NCI-H69 (cell line): ENCODE measurements at places on chromosomes 11 and 22.

DNA sequence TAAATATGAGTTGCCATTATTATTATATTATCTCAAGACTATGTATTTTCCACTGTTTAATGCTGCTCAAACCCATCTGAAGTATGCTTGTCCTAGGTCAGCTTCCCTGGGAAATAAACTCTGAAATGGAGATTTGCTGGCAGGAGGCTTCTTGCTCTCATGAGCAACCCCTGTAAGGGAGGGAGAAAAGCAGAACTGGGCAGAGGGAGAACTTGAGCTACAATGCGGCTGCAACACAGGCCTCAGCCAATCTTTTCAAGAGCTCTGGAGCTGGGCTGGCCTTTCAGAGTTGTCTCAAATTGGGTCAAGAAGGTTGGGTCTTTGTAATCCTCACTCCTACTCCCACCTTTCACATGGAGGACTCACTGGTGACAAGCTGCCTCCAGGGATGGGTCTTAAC lies 412.6 kb downstream of the TENM4 start:
- no peak for DNase-seq

DNA sequence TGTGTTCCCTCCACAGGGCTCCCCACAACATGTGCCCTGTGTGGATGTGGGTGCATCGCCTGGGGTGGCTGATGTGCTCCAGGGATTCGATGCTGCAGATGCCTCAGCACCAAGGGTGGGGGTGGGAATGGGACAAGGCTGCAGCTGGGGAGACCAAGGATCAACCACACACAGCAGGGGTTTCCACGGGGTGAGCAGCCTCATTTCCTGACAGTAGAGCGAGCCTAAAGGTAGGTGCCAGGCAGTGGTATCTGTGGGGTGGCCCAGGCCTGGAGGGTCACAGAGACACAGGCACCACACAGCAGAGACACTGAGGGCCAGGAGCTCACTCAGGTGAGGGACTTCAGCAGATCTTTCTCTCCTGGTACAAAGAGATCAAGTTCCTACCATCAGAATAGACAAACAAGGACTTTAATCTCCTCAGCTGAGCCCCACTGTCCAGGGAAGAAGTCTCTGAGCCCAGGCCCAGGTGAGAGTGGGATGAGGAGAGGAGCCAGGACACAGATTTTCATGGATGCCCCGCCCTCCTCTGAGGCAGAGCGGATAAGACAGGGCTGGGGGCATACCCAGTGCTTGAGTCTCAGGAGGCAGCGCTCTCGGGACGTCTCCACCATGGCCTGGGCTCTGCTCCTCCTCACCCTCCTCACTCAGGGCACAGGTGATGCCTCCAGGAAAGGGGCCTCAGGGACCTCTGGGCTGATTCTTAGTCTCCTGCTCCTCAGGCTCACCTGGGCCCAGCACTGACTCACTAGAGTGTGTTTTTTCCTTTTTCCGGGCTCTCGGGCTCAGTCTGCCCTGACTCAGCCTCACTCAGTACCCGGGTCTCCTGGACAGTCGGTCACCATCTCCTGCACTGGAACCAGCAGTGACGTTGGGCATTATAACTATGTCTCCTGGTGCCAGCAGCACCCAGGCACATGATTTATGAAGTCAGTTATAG lies 19.7 kb downstream of the GGTLC2 start:
- DNase-seq = no peak

DNA sequence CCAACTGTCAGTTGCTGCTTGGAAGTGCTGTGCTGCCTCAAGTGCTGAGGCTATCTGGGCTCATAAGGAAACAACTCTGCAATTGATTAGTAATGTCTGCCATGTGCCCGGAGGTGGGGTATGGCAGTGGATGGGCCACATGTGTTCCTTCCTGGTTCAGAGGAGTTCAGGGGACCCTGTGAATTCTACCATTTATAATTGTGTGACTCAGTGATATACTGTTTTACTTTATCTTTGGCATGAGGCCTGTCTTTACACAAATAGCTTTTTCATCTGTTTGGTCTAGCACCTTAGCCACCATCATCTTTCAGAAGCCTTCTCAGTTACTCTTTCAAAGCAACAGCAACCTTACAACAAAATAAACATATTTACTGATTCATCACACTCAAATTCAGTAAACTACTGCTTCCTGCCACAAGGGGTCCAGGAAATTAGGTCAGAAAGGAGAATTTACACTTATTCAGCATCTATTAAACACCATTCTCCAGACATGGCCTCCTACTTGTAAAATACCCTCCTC lies 20.9 kb downstream of the DKK3 start:
- DNase-seq = peak; percentile 30

GRCh38 chr22:23678133-23678532 lies 12.7 kb upstream of the RGL4 start:
- DNase-seq = no peak

DNA sequence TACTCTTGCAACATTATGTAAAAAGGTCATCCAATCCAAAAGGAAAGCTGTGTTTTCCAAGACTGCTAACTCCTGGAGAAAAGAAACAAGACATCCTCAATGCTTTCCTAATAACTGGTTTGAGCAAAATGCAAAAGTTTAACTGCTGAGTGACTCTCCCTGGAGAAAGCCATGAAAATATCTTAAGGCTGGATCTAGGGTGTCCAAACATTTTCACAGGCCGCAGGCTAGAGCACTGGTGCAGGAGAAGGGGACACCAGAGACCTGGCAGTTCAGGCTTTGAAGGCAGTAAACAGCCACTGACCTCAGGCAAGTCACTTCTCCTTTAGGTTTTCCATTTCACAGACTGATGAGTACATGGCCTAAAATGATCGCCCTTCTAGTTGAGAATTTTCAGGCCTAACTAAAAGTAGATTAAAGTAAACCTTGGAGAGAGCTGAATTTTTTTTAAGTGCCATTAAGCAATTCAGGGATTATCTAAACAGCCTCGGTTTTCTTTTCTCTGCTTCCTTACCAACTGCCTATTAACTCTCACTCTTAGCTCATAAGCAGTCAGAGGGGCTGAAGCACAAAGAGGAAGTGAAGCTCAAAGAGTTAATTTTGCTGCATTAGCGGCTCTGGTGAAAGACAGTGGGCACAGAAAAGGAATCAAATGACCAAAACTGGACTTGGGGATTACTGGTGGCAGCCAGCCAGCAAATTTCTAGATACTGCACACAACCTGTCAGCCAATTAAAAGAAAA lies 2.3 kb downstream of the CHKA start:
- peak; percentile 61 for DNase-seq
